CD8-positive, alpha-beta T cell (primary cell): ENCODE measurements at places on chromosomes 6 and 20. TPM values are rescaled to one million over a fixed set of nuclear protein-coding genes. Genes with fewer than 3 reads are reported as not detected.

DNA sequence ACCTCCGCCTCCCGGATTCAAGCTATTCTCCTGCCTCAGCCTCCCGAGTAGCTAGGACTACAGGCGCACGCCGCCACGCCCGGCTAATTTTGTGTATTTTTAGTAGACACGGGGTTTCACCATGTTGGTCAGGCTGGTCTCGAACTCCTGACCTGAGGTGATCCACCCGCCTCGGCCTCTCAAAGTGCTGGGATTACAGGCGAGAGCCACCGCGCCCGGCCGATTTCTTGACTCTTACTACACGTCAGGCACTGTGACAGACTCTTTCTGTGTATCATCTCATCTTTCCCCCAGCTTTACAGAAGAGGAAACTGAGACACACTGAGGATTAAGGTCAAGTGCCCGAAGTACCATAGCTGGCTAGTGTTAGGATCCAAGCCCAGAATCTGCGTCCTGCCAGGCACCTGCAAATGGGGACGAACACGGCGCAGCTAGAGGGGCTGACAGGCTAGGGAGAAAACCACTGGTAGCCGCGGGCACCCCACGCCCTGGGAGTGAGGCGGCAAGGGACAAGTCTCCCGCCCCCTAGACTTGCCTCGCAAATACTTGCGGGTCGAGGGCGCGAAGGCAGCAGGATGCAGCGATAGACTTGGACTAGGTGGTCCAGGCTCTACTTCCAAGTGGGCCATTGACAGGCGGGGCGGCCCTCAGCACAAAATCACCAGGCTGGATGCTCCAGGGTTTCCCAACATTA is 1.1 kb upstream of the TAF8 start:
- DNase-seq, result peak; percentile 28

- DNase-seq, result no peak
Measured at GRCh38 chr6:46821458-46821881, 28.3 kb downstream of the MEP1A start.

DNA sequence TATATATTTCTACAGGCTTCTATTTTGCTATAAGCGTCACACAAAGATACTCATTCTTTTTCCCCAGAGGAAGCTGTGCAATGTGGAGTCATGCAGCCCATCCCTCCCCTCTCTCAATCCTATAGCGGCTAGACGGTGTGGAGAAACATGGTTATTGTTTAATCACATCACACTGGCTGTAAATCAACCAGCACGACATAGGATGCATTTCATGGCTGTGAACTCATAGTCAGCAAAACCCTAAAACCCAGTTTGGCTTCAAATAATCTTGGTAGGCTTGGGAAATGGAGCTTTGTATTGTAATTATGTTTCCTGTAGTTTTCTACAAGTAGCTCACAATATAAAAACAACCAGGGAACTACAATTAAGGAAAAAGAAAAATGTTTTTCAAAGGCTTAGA is 16.8 kb downstream of the FOXC1 start:
- DNase-seq, result no peak

DNA sequence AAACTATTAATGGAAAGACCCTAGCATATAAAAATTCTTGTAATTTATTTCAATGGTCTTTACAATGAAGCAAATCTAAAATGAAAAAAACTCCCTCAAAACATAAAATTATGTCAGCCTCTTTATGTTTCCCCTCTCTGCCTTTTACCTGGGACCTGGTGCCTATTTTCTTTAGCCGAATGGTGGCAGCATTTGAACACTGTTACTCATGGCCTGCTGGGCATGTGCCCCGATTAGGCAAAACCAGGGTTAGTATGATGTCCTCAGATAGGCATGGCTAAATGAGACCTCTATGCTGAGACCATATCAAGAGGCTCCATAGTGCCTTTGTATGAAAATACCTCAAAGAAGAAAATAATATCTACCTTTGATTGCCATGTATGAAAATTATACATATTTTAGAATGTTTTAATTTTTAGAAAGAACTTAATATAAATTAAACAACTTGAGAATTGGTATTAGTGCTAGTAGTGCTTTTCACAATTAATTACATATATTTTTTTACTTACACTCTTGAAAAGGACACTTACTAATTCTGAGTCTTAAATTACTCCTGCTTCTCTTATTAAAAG is 22.5 kb upstream of the C6orf58 start:
- no peak for DNase-seq

DNA sequence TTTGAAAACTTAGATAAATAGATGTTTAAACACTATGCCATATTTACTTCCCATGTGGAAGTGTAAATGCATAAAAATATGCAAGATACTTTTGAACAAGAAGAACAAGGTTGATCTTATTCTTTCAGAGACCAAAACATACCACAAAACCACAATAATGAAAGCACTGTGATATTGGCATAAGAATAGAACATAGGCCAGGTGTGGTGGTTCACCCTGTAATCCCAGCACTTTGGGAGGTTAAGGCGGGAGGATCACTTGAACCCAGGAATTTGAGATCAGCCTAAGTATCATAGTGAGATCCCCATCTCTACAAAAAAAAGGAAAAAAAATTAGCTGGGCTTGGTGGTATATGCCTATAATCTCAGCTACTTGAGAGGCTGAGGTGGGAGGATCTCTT is 66.5 kb downstream of the KCNS1 start:
- DNase-seq, result no peak

- DNase-seq, result no peak
Measured at GRCh38 chr6:113860181-113860955, 3.2 kb downstream of the MARCKS start.

DNA sequence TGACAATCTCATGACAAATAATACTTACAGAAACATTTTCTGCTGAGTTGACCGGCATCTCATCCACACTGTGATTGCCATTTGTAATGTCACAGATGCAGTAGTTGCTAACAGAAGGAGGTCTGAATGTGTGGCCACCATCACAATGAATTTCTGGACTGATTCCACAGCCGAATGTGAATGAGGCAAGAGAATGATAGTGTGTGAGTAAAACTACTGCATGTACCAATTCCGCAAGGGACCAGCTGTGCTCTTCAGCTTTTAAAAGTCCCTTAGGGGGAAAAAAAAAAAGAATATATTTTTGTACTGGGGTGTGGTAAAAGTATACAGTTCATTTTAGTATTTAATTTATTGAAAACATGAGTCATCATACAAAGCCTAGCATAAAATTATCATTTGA is 96.2 kb downstream of the SESN1 start:
- no peak for DNase-seq

- no peak for DNase-seq
Measured at GRCh38 chr6:107690643-107691061, 133.5 kb downstream of the SCML4 start.

DNA sequence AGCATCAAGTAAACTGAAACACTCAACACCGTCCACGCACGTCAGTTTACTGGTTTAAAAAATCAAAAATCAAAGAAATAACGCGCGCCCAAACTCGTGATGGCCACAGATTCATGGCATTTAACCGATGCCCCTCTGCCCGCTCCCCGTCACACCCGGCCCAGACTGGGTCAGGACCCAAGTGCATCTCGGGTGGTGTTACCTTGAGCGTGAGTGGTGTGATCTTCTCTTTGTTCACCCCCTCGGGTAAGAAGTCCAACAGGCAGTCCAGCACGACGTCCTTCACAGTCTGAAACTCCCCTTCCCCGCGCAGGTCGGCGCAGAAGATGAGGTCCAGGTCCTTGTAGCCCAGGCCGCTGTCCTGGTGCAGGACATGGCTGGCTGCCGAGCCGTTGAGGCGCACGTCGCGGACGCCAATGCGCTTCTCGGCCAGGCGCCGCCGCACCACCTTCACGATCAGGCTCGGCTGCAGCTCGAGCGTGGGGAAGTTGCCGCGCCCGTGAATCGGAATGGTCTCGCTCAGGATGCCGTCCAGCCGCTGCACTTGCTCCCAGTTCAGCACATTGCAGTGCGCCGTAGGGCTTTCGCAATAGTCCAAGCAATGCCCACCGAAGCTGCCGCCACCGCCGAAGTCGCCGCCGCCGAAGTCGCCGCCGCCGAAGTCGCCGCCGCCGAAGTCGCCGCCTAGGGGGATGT is 945 bp downstream of the TENT5A start:
- no peak for DNase-seq

DNA sequence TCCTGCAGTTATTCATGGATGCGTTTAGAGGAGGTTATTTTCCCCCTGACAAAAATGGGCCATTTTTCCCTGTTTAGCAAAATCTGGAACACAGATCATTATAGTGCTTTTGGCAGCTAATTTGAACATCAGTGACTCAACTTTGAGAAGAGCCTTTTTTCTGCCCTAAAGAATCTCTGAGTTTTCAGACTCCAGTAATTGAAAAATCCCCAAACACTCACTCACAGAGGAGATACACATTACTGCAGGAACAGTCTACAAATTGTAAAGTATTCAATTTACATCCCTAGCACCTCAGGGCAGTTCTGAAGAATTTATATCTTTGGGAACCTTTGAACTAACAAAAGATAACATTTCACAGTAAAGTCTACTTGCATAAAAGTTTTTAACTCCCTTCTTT is 966.6 kb upstream of the SLC35B3 start:
- DNase-seq, result no peak

GRCh38 chr6:89999945-90000825 is 105.9 kb downstream of the GJA10 start:
- DNase-seq, result no peak

- DNase-seq, result no peak
Measured at GRCh38 chr6:16625291-16626265, 135.7 kb downstream of the ATXN1 start.

DNA sequence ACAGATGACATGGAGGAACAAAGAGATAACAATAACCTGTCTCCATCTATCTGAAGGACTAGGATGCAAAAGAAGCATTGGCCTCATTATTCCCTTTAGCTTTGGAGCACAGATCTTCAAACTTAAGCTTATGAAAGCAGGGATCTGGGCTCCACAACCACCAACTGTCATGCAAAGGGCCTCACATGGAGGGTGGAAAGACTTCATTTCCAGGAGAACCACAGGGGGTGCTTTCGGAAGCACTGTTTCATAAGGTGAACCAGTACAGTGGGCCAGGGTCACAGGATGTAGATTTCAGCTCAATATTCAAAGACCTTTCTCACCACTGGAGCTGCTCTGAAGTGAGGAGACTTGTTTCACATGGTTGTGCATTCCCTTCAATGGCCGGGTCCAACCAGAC is 55.1 kb upstream of the MYB start:
- DNase-seq, result no peak

GRCh38 chr6:71197780-71198179 is 90.8 kb upstream of the OGFRL1 start:
- no peak for DNase-seq

- no peak for DNase-seq
Measured at GRCh38 chr6:118860363-118860762, 33.6 kb upstream of the ASF1A start.

DNA sequence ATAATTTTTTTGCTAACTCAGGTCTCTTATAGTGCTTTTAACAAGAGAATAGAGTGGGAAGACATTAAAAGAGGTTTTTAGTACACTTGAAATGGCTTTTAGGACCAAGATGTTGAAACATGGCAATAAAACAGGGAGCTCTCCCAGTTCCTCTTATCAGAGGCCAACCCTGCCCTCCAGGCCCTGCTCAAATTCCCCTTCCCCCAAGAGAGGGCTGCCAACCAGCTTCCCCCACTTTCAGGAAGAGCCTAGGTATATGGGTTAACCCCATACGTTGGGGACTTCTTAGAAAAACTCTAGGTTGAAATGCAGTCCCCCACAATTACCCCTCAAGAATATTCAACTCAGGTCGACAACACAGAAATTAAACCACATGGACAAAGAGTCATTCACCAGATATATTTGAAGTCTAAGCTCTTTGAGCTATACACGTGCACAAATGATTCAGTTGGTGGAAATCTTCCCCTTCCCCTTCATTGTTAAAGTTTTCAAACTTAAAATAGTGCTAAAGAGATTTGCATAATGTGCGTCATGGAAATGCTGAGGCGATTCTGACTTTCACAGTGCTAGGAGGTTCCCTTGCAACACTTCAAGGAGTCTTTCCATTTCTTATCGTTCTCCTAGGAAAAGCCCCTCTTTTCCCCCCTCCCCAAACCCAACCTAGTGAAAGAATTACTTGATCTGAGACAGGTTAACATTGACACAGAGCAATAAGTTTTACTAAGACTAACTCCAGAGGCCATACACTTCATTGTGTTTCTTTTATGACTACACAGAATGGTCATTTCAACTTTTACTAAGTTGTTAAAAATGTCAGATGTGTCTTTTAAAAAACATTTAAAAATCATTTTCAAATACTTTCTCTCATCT is 49.8 kb upstream of the ENPP5 start:
- DNase-seq, result no peak

DNA sequence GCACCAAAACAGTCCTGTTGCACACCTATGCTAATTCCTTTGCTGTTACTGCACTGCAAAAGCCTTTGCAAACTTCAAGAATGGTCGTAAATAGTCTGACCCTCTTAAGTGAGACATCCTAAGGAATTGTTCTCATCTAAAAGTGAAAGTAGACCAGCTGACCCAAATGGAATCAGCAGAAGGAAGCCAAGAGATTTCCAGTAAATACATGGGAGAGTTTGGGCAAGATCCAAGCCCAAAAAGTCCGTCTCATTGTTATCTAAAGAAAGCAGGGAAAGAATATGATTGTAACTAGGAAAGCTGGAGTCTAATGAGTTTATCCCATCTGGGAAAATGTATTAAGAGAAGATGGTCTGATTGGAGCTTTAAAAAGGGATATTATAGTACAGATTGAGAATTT is 43.0 kb upstream of the HIVEP1 start:
- no peak for DNase-seq

DNA sequence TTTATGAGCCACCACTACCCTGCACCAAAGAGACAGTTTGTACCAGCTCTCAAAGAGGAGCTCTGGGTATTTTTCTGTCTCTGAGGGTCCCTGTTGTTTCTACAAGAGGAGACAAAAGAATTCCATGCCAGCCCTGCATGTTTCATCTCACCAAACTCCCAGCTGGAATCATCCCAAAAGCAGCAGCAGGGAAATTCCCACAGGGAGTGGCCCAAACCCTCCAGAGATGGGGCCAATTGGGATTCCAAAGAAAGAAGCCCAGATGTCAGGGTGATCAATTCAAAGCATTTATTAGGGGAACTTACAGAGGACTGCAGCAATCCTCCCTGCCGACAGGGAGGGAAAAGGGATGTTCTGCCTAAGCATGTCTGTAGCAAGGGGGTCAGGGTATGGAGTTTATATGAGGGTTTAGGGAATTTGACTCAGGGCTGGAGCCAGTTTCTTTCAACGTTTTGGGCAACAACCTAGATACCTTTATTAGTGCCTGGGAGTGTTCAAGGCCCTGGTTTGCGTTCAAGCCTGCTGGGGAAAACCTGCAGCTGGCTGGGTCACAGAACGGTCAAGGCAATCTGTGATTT is 47.2 kb downstream of the MUC22 start:
- DNase-seq, result no peak

GRCh38 chr6:65399355-65400084 is 307.5 kb downstream of the EYS start:
- no peak for DNase-seq

The LST1 gene
- 14.2 TPM for total RNA-seq

The IP6K3 gene
- not detected for total RNA-seq

The EPB41L1 gene
- 0.30 TPM for total RNA-seq

The SNAP25 gene
- total RNA-seq, result not detected

The SPTLC3 gene
- total RNA-seq, result 0.72 TPM

The C2 gene
- 1.4 TPM for total RNA-seq
